LNCaP clone FGC (cell line): ENCODE measurements at places on chromosomes 13 and 19.
A peak's percentile ranks its signal among the peaks of the same experiment; 100 is the strongest.

GRCh38 chr13:20387441-20387971, 138.2 kb downstream of the CRYL1 start:
- no peak for DNase-seq

DNA sequence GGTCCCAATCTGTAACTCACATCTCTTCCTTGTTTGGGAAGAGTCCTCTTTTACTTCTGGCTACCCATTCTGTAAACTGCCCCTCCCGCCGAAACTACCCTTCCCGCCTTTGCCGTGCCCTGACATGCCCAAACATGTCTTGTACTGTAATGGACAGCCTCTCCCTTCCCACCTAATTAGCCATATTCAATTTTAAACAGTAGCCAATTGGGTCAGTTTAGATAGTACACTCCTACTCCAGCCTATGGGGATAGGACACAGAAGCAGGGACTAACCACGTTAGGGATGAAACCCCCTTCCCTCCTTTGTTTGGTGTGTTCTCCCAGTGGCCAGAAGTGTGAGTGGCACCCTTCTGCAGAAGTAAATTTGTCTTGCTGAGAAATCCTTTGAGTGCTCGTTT, 34.2 kb downstream of the SACS start:
- no peak for DNase-seq

GRCh38 chr13:99721606-99722337, 220.5 kb downstream of the TM9SF2 start:
- DNase-seq: no peak

DNA sequence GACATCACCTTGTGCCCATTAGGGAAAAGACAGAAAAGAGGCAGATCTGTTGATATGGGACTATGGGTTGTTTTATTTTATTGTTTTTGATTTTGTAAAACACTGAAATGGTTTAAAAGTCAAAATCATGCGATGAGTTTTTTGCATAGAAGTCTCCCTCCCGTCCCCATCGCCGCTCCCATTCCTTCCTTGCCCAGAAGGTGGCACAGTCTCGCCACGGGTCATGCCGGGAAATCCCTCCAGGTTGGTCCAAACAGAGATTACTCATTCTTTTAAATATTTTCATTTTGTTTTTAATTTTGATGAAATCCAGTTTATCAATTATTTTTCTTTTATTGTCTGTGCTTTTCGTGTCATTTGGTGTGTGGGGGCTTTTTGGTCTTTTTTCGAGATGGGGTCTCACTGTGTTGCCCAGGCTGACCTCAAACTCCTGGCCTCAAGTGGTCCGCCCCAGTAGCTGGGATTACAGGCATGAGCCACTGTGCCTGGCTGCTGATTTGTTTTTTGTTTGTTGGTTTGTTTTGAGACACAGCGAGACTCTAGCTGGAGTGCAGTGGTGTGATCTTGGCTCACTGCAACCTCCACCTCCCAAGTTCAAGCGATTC, 9.2 kb downstream of the PGPEP1 start:
- no peak for DNase-seq

- no peak for DNase-seq
Measured at GRCh38 chr13:93624311-93624777, 397.7 kb downstream of the GPC6 start.

- no peak for DNase-seq
Measured at GRCh38 chr19:594265-594870, 4.7 kb downstream of the HCN2 start.

- DNase-seq: no peak
Measured at GRCh38 chr19:42206871-42207755, 10.4 kb downstream of the DEDD2 start.

- no peak for DNase-seq
Measured at GRCh38 chr13:53197424-53197823, 168.8 kb downstream of the OLFM4 start.

DNA sequence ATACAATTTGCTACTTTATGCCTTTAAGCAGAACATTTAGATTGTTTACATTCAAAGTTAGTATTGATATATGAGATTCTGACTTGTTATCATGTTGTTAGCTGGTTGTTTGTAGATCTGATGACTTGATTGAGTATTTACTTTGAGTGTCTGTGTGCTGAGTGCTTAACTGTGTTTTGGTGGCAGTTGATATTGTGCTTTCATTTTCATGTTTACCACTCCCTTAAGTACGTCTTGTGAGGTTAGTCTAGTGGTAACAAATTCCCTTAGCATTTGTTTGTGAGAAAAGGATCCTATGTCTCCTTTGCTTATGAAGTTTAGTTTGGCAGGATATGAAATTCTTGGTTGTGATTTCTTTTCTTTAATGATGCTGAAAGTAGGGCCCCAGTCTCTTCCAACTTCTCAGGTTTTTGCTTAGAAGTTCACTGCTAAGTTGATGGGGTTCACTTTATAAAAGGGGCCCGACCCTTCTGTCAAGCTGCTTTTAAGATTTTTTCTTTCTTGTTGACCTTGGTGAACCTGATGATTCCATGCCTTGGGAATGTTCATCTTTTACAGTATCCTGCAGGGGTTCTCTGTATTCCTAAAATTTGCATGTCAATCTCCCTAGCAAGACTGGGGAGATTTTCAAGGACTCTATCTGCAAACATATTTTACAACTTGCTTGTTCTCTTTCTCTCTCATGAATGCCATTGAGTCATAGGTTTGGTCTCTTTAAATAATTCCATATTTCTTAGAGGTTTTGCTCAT, 1095.4 kb upstream of the PCDH20 start:
- DNase-seq: peak; percentile 33

DNA sequence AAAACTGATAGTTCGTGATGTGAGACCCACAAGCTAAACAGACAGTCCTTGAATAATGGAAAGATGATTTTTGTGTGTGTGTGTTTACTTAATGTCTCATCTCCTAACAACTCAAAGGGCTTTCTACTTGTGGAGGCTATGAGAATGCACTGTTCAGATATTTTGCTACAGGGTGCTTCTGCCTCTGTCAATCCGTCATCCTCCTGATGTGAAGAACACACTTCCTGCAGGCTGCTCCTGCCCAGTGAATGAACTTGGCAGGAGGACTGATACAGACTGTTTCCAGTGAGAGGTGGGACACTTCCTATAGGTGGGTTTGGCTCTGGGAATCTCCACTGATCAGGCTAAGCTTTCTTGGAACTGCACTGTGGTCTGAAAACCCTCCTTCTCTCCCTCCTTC, 168.4 kb upstream of the STARD13 start:
- DNase-seq: no peak

DNA sequence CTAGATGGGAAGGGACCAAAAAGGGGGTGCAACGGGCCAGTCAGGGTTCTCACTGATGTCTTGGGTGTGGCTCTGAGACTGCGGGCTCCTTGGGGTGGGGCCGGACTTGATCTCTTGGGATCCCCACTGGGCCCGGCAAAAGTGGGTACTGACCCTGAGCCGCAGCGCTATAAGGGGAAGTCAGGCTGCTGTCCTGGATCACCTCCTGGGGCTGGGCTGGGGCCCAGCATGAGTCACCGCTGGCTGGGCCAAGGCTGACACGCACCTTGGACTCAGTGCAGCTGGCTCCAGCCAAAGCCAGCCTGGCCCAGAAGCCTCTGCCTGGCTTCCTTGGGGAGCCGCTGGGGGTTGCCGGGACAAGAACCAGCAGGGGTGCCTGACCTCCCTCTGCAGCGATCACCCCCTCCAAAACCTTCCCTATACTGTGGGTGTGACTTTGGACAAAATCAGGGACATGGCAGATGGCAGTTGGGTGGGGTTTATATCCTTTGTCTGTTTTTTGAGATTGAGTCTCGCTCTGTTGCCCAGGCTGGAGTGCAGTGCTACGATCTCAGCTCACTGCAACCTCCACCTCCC, 617 bp upstream of the IQCN start:
- DNase-seq: peak; percentile 66
